Stimulated activated CD4-positive, alpha-beta T cell treated with anti-CD3 and anti-CD28 coated beads, Interleukin-15, amount 100 ng/mL, for 48 hours (primary cell): ENCODE measurements at places on chromosomes 11 and 22.
A peak's percentile ranks its signal among the peaks of the same experiment; 100 is the strongest.

- no peak for DNase-seq
Measured at GRCh38 chr11:129260750-129261149, 68.6 kb upstream of the ARHGAP32 start.

DNA sequence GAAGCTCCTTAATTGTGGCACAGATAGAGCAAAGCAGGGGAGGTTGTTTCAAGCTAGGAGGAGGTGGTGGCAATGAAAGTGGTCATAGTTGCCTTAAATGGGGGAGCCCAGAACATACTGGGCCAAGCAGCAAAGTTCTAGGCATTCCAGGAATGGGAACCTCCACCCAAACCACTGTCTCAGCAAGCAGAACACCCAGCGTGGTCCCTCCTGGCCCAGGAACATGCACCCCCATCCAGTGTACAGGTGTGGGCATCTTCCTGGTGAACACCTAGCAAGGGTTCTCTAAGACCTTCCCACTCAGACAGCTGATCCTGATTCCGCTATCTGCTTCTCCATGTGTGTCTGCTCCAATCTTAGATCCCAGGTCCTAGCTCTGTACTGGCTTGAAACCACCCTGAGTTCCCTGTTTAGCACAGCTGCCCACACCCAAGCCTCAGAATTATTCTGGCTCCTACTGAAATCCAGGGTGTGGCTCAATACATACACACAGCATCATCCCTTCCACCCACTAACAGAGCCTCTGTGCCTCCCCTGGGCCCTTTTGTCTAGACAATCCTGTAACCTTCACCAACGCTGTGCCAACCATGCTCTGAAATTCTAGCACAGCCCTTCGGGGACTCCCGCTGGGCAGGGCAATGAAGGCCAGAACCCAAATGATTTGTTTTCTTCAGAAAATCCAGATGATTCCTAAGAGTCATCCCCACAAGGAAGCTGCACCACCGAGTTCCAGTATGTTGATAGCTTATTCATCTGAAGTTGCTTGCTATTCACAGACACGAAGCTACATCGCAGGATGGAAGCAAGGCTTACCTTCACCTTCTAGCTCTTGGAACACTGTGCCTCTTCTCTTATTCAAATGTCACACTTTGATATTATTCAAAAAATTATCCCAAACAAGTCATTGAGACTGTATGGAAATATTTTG lies 76.6 kb downstream of the ABTB2 start:
- DNase-seq, result no peak

DNA sequence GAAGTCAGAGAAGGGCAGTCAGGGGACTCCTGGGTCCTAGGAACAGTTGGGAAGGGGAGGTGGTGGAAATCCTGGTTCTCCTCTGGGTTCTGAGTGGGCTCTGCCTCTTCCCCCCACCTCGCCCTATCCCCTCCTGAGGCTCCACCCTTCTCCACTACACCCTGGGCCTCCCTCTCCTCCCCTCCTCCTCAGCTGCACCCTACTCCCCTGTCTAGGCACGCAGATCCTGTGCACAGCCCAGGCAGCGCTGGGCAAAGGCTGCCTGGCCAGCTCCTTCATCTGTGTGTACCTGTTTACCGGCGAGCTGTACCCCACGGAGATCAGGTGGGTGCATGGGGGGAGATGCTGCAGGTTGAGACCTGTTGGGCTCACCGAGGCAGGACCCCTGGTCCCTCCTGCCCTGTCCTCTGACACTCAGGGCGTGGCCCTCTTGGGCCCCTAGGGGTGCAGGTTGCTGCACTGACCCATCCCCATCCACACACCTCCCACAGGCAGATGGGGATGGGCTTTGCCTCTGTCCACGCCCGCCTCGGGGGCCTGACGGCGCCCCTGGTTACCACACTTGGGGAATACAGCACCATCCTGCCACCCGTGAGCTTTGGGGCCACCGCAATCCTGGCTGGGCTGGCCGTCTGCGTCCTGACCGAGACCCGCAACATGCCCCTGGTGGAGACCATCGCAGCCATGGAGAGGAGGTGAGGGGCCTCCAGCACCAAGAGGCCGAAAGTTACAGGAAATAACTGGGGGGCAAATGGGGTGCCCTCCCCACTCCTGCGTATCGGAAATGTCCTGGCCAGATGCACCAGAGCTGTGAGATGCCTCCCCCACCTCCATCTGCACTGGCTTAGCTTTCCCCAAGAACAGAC lies 25.3 kb upstream of the POLA2 start:
- DNase-seq, result no peak

- no peak for DNase-seq
Measured at GRCh38 chr11:39177678-39178077, 2281.8 kb downstream of the LRRC4C start.

DNA sequence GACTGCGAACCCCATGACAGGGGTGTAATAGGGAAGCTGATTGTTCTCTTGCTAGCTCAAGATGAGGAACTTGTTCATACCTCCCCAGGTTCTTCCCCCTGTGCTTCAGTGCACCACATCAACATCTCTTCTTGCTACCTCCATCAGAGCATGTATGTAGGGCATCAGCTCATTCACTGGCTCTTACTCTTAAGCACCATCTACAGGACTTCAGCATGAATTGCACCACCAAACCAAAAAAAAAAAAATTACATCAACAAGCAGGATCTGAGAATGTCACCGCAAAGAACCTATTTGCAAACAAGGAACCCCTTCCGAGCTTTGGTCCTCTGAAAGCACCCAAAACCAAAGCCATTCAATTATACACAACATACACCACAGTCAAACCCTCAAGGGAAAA lies 2226.5 kb upstream of the RAG2 start:
- no peak for DNase-seq

DNA sequence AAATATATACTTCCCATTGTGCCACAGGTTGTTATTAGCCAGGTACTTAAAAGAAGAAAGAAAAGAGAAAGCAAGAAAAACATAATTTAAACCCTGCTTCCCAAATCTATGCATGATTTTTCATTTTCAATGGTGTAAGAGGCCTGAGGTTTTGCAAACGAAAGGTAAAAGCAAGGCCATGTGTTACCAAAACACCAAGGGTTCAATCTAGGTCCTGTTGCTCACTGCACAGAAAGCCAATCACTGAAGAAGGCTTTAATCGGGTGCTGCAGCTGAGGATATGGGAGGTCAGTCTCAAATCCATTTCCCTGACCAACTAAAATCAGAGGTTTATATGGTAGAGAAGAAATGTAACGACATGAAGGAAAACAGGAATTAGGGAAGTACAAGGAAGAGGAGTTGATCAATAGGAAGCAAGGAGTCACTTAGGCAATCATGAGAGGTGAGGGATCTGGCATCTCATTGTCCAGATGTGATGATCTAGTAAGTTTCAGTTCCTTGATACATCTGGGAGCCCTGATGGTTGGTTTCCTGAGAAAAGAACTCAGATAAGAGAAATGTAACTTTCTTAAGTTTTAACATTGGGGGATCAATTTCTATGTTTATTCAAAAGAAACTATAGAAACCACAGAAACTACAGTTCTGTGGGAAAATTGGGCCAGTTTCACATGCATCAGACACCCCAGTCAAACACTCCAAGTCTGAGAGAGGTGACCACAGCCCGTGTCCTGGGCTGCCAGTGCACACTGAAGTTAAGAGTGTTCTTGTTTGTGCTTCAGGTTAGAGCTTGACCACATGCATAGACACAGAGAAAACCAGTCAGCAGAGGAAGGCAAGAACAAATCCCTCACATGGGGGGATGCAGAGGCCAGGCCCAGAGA lies 18.1 kb upstream of the DKK3 start:
- DNase-seq, result no peak

GRCh38 chr22:44111562-44112155 lies 69.1 kb upstream of the PARVG start:
- no peak for DNase-seq

DNA sequence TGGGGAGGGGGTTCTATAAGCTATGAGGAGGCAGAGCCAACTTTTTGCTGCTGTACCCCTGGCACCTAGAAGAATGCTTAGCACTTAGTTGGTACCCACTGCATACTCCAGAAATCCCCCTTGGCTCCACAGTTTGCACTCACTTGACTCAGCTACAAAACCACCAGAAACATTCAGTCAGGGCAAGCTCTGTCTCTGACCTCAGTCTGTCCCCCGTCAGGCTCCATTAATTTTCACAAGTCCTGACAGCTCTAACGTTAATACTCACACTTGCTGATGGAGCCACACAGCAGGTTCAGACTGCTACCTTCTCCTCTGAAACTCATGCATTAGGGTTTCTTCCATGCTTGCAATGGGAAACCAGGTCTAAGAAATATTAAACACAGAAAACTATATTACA lies 81.7 kb downstream of the MPPED2 start:
- no peak for DNase-seq

GRCh38 chr11:91305402-91305801 lies 919.2 kb upstream of the FAT3 start:
- no peak for DNase-seq

GRCh38 chr22:32127904-32128303 lies 31.2 kb downstream of the C22orf42 start:
- no peak for DNase-seq

DNA sequence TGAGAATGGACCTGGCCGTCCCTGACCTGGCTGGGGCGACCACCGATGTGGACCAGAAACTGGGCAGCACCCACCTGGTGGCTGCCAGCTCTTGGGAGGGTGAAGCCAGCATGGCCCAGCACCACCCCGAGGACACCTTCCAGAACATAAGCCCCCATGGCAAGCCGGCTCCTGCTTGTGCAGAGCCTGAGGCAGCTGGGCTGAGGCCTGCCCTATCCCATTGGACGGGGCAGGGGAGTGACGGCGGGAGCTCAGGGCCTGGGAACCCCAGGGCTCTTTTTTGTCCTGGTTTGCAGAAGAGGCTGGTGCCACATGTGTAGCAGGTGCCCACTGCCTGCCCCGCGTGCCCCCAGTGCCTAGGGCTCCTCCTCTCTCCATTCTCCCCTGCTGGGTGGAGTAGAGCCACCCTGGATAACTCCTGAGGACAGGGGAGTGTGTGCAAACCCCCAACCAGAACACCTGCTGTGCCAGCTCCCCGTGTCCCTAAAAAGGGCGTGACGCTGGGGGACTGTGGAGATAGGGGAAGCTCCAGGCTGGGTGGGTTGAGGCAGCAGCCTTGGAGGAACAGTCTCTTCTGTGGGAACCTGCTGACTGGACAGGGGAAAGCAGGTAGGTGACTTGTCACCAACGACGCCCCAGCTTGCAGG lies 11.9 kb downstream of the DUSP8 start:
- no peak for DNase-seq

GRCh38 chr11:130639369-130639768 lies 190.9 kb downstream of the ADAMTS15 start:
- no peak for DNase-seq

DNA sequence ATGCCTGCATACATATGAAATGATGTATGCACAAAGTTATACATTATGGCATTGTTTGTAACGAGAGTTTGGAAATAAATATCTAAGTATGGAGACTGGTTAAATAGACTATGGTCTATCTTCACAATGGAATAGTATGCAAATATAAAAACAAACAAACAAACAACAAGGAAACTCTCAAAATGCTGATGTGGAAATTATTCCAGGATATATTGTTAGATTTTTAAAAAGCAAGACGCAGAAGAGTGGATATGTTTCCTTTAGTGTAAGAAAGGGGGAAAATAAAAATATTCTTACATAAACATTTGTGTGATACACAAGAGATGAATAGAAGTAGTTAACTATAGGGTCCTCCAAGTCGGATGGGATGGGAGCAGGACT lies 10.8 kb upstream of the CRKL start:
- DNase-seq, result no peak

GRCh38 chr11:13091373-13091772 lies 82.3 kb downstream of the RASSF10 start:
- DNase-seq, result no peak

DNA sequence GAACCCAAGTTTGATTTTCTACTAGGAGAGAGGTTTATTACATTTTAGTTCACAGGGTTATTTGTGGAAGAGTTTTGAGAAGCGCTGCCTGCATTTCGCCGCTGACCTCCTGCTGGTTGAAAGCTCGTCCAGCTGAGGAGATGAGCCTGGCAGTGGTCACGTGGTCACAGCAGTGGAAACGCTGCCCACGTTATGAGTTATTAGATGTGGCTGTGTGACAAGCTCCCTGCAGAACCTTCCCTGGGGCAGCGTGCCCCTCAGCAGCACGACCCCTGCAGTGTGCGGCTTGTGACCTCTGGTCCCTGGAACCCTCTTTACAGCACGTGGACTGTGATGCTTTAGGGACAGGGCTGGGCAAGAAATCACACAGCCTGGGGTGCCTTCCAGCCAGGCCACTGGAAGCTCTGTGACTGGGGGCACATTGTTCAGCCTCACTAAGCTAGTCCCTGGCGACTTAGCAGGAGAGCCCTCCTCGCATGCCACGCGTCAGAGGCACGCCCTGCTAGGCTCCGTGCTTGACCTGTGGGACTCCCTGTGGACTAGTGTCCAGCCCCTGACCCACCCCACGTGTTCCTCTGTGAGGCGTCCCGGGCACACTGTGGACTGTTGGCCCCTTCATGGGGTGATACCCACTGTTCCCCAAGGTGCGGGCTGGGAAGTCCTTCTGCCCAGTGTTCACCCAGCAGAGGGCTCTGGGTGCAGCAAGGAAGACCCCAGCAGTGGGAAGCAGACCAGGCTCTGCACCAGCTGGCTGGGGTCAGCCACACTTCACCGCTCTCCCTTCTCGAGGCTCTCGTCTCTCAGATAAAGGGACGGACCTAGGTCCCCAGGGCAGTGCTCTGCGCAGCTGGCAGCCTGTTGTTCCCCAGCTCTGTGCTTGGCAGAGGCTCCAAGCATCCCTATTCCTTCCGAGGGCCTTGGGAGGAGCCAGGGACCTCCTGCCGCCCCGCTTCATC lies 349.5 kb downstream of the TBC1D22A start:
- no peak for DNase-seq

- DNase-seq, result no peak
Measured at GRCh38 chr22:43376765-43377547, 33.8 kb upstream of the SCUBE1 start.

DNA sequence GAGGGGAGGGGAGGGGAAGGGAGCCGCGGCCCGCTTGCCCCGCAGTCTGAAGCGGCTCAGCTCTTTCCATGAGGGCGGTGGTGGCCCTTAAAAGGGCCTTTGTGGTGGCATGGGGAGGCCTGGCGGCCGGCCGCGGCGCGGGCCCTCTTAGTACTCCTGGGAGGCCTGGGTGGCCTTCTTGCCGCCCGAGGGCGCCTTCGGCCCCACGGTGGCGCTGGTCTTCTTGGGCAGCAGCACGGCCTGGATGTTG lies 6.9 kb downstream of the DPAGT1 start:
- DNase-seq, result no peak

- DNase-seq, result peak; percentile 86
Measured at GRCh38 chr11:47269829-47270305, at the start of gene MADD. Gene MADD (plus strand): TSS chr11:47270133.

- DNase-seq, result no peak
Measured at GRCh38 chr11:117384045-117384444, 56.4 kb downstream of the CEP164 start.
